ENCODE measurements at places on chromosomes 1 and 21. TPM values are rescaled to one million over a fixed set of nuclear protein-coding genes. Genes with fewer than 3 reads are reported as not detected.

GRCh38 chr1:161164901-161165610 lies 1.2 kb upstream of the PPOX start:
- no peak for DNase-seq

GRCh38 chr1:89802841-89803240 lies 18.0 kb upstream of the LRRC8D start:
- no peak for DNase-seq

DNA sequence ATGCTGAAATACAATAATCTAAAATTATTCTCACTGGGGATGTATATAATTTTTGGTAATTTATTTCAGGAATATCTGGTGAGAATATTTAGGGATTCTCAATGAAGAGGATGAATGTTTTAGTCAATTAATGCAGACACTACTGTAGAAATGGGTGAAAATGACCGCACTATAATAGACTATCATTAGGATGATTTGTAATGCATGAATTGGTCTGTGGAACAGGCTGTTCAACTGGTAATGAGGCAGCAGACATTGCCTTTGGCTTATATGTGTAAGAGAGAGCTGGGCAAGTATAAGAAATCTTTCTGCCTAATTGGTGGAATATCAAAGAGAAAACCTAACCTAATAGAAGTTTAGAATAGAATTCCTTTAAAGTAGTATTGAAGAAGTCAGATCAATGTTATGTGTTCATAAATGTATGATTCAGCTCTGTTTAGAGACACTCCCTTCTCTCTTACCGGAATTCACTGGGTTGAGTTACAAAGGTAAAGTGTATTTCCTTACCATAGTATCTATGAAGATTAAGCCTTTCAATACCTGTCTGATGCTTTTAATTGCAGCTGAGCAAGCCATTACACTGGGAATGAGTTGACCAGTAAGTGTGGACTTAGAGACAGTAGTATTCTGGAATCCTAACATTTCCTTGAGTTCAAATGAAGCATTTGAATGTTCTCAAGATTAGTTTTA lies 274.5 kb downstream of the S1PR1 start:
- DNase-seq: no peak

- no peak for DNase-seq
Measured at GRCh38 chr1:180173952-180174351, 19.3 kb downstream of the QSOX1 start.

GRCh38 chr1:245552331-245552730 lies 397.5 kb downstream of the KIF26B start:
- DNase-seq: no peak

DNA sequence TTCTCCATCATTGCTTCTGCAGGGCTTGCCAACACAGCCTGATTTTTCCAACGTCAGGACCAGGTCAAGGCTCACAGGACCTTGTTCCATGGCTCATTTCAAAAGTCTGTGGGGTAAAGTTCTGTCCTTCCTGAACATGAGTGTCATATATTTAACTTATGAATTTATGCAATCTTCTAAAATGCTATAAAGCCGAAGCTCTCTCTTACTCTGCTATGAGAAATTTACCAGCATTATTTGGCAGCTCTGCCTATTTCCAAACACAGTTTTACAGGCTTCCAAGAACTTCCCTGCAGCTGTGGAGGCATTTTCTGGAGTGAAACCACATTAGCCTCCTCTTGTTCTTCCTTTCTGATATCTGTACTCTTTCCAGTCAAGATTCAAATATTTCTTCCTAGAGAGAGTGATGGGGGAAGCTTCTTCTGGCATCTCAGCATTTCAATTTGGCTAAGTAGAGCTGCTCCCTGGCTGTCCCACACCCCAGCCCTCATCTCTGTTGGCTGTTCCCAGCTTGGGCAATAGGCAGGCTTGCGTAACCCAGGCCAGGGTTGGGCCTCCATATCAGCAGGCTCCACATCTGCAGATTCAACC lies 15.6 kb upstream of the HMGCS2 start:
- DNase-seq: no peak

- no peak for DNase-seq
Measured at GRCh38 chr1:166040202-166040997, 126.4 kb downstream of the FAM78B start.

Gene FLG2
- total RNA-seq: not detected

Gene AMY2B
- total RNA-seq: 0.76 TPM

Gene UTS2
- not detected for total RNA-seq

Gene CA6
- not detected for total RNA-seq

Gene C1orf146
- total RNA-seq: not detected
